ENCODE measurements at places on chromosomes 3 and 15.

- no peak for DNase-seq
Observed at GRCh38 chr3:196149375-196149774, 61.8 kb downstream of the ZDHHC19 start.

GRCh38 chr15:95795386-95795785, 535.1 kb upstream of the NR2F2 start:
- no peak for DNase-seq

DNA sequence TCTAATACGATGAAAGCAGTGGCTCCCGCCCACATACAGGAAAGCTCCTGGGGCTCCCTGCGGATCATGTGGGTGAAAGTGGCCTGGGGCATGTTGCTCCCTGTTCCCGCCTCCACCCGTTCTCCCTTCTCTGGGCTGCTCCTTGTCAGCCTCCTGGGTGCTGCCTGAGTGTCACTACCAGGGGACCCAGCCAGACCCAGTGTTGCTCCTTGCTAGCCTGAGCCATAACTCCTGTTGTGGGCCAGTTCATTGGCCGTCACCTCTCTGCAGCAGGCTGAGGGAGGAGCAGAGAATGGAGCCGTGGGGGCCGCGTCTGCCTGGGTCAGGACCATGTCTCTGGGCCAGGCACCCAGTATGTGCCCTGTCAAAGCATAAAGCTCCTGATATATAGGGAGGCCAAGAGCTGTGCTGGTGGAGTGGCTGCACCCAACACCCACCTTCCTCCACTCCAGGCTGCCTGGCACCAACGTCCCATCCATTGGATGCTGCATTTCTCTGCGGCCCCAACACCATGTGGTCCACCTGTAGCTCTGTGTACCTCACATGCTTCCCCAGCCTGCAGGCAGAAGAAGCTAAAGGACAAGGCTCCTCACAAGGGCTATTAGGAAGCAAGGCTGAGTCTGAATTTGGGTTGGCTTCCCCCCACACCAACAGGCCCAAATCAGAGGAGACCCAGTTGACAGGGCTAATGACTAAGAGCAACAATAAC, 40.5 kb downstream of the KLF13 start:
- peak; percentile 37 for DNase-seq

GRCh38 chr15:34754171-34754601, 612 bp downstream of the GJD2 start:
- no peak for DNase-seq

DNA sequence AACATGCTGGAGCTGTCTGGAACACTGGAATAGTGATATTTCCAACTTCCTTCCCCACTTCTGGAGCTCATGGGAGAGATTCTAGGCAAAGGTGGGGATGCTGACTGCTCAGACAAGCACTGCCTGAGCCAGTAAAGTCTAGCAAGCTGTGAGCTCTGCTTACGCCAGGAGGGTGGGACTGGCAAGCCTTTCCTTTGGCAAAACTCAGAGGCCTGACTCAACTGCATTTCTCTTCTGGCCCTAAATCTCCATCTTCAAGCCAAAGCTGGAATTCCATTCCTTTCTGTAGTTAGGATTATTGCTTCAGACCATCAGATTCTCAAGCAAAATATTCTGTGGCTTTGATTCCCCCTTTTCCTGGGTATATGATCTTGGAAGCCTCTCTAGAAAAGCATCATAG, 20.3 kb upstream of the EPB42 start:
- DNase-seq = no peak
